Stimulated activated CD8-positive, alpha-beta memory T cell treated with anti-CD3 and anti-CD28 coated beads, Interleukin-4, amount 100 ng/mL, for 48 hours (primary cell): ENCODE measurements at places on chromosomes 1 and 21.

GRCh38 chr1:18282851-18283600, 175.4 kb downstream of the IGSF21 start:
- no peak for DNase-seq

- no peak for DNase-seq
Measured at GRCh38 chr1:205945069-205945468, 1.8 kb upstream of the SLC26A9 start.

GRCh38 chr1:151714820-151715725, 1.5 kb downstream of the CELF3 start:
- DNase-seq = no peak

DNA sequence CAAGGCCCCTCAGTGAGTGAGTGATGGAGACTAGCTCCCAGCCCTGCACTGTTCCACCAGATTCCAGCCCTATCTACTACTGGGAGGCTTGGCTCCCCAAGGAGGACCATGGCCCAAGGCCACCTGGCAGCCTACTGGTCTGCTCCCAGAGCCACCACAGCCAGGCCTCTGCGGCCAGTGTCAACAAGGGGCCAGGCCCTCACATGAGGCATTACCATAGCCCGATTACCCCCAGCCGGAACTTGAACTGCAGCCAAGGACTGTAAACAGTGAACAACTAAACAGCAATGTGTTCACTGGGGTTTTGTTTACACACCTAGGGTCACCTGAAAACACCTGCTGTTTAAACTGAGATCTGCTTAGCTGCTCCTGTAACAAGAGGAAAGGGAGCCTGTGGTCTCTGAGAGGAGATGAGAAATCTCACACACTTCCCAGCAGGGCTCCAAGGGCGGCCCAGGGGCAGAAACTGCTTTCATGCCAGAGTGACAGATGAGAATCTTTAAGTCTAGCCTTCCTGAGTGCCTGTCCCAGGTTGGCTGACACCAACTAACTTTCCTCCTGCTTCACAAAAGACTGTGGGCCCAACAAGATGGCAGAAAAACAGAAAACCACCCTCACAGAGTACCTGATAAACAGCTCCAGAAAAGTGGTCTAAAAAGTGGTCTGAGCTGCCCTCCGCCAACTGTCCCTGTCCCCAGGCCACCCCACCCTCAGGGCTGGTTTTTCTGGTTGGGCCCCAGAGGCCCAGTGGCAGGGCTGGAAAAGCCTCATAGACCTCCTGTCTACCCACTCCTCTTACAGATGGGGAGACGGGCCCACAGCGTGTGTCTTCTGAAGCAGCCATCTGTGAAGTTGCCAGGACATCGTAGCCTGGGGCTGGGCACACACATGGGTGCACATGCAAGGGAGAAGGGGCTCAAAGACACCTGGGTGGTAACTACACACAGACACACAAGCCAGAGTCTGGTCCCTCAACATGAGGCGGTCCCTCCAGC, 28.8 kb downstream of the MEF2D start:
- DNase-seq = no peak

- DNase-seq = no peak
Measured at GRCh38 chr21:16644685-16645084, 868.2 kb upstream of the CXADR start.
